ENCODE measurements at places on chromosomes 7 and 10.

DNA sequence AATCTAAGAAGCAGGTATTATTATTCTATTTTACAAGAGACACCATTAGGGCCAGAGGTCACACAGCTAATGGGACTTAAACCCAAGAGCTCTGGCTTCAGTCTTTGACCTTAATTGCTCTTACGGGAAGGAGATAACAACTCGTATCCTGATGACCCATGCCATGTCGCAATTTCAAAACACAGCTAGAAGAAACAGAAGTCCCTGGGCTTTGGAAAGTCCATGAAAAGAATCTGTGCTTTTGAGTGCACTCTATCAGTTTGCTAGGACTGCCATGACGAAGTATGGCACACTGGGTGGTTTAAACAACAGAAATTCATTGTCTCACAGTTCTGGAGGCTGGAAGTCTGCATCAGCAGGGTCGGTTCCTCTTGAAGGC lies 247.8 kb upstream of the AOAH start:
- no peak for DNase-seq

GRCh38 chr10:78532480-78533042 lies 498.9 kb downstream of the RPS24 start:
- no peak for DNase-seq

GRCh38 chr7:2503056-2503941 lies 16.3 kb upstream of the LFNG start:
- DNase-seq: no peak

DNA sequence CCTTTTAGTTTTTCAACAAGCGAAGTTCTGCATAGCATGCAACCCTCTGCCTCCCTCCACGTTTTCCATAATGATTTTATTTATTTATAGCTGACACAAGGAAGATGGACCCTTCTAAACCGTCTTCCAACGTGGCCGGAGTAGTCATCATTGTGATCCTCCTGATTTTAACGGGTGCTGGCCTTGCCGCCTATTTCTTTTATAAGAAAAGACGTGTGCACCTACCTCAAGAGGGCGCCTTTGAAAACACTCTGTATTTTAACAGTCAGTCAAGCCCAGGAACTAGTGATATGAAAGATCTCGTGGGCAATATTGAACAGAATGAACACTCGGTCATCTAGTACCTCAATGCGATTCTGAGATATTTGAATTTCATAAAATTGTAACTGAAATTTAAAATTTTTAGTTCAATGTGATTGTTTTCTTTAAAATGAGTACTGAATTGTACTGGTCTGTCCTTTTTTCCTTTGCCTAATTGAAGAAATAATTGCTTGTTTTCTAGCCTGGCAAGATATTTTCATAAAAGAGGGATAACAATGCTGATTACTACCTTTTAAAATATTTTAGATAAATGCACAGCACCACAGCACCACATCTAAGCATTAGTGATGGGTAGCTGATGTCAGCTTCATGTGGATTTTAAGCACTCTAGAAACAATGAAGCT lies 41.5 kb upstream of the SLC39A12 start:
- peak; percentile 79 for DNase-seq

DNA sequence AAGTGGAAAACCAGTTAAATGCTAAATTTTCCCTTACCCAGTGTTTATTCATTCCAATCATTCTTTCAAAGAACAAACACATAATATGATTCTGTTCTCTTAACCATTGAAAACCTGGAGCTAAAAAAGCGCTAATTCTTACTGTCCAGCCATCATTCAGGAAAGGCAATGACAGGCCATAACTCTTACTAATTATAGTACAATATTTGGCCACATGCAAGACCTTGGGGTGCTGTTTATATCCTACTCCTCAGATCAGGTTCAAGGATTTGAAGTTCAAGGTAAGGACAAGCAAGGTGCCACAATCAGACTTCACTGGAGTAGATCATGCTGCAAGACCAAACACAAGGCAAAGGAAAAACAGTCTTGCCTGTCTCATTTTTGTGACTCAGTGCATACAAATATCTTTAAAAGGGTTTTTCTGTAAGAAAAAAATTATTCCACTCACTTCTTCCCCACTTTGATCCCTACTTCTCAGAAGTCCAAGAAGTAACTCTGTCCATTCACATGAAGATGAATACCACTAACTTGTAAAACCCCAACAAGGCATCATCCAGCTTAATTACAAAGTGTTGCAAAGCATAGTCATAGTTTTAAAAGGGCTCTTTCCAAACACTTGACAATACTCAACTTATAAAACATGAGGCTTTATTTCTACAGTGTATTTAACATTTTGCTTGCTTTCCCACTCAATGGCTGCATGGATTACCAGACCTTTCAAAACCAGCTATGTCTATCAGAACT lies 153.0 kb downstream of the DOCK4 start:
- DNase-seq: no peak

DNA sequence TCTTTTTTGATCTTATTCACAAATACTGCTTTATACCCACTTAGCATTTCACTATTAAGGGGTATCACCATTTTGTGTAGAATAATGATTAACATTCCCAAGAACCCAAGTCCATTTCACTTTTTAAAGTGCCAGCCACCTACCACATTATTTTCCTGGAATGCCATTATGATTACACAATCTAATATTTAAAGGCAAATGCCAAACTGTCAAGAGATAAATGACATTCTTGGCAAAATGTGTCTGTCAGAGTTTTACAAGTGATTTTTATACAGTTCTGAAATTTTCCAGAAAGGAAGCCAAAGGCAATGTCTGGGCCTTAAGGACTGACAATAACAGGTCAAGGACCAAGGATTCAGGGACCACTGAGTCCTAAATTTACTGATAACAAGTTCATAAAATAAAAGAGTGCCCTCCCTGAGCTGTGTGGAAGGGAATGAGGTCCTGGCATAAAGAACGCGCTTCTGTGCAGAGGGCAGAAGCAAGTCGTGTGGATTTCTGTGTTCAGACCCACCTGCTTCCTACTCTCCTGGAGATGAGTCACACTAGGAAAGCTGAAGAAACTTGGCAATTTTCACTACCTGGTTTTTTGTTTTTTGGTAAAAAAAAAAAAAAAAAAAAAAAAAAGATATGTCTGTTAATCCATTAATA lies 66.5 kb downstream of the UBE2H start:
- DNase-seq: no peak

- DNase-seq: peak; percentile 77
These were observed 100.9 kb upstream of the YAE1 start for GRCh38 chr7:39465055-39465929.

- DNase-seq: no peak
These were observed 105.6 kb downstream of the LHPP start for GRCh38 chr10:124566981-124567835.

DNA sequence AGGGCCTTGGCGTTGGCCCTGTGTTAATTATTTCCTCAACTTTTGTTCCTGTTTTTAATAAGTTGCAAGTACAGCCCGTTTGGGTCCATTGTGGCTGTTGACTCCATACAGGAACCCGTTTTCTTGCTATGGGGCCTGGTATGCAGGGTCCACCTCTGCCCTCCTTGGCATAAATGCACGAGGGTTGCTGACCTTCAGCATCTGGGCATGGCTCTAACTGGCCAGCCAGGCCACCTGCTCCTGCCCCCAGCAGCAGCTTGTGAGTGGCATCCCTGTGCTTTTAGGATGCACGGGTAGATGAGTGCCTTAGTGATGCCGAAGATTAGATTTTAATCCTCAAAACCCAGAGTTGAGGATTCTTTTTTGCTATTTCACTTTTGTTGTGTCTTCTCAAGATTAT lies 123.2 kb downstream of the GLRX3 start:
- no peak for DNase-seq

- DNase-seq: no peak
These were observed 145.2 kb upstream of the ANK3 start for GRCh38 chr10:60534761-60535389.
